GOT3 (cell line): ENCODE measurements at places on chromosomes 4 and X.

GRCh38 chr4:163590619-163591264 lies 96.3 kb downstream of the TMA16 start:
- DNase-seq = no peak

GRCh38 chr4:168883513-168883912 lies 126.5 kb downstream of the CBR4 start:
- no peak for DNase-seq

DNA sequence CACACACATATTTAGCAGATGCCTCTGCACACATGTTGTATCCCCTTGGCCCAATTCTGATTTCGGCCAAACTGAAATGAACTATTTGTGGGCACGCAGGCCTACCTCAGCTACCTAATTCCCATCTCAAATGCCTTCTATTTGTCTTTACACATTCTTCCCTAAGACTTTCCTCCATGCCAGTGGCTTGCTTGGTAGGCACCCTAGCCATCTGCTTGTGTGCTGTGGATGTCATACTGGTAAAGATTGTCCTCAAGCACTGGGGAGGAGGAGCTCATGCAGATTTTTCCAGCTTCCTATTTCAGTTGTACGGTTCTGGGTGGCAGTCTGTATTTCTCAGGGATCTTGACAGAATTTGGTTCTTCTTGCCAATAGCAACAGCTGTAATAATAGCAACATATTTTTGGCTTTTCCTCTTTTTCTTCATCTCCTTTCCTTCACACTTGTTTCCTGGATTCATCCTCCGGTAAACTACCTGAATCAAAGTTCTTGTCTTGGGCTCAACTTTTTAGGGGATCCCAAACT lies 514.3 kb downstream of the ADGRL3 start:
- DNase-seq = no peak

DNA sequence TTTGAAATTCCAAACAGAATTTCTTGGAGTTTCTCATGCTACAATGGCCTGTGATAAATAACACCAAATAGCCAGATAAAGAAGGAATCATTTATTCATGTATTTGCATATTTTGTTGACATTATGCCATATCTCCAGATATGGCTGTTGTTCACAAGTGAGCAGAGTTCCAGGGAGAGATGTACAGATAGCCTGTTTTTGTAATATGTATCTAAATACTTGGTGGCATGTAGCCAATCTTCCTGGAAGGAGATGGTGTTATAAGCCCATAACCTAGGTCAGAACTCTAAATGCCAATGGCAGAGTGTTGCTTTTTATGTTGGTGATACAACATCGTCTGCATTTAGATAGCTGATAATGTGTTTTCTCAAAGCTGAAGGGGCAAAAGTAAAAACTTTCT lies 292.2 kb downstream of the FBXO8 start:
- DNase-seq = no peak

- DNase-seq = no peak
These were observed at the start of gene P2RY10 for GRCh38 chrX:78945186-78945912. TSS of gene P2RY10 (plus strand) at chrX:78945391. CDS start at chrX:78960521, 15,130 bp downstream.

- DNase-seq = no peak
These were observed 98.0 kb downstream of the TBL1X start for GRCh38 chrX:9562851-9563250.

DNA sequence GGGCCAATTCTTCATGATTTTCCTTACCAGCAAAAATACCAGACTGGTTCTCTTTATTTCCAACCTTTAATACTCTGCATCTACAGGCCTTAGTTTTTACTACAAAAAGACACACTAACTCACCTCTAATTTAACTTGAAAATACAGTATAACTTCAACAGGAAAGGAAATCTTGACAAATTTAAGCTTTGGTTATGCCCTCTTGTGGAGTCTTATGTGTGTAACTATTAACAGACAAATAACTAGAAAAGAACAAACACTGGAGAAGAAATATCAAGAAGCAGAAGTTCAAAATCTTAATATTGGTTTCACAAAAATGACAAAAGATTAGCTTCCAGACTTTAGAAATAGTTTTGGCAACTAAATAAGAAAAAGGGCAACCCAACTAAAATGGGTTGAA lies 33.0 kb downstream of the PPA2 start:
- no peak for DNase-seq

DNA sequence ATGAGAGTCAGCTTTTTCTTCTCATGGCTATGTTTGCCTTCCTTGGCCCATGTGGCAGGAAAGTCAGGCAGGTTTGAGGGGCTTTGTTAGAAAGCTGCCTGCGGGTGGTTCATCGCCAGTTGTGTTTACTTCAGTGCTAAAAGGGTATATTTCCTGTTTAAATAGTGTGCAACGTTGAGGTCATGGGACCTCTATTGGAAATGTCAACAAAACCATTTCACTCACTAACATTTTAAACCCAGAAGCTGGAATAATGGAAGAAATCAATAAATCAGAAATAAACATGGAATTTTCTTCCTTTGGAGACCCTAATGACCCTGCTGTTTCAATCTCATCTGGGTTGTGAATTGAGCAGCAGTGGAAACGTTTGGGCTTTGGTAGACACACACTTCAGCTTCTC lies 185.8 kb downstream of the ANKRD50 start:
- no peak for DNase-seq

DNA sequence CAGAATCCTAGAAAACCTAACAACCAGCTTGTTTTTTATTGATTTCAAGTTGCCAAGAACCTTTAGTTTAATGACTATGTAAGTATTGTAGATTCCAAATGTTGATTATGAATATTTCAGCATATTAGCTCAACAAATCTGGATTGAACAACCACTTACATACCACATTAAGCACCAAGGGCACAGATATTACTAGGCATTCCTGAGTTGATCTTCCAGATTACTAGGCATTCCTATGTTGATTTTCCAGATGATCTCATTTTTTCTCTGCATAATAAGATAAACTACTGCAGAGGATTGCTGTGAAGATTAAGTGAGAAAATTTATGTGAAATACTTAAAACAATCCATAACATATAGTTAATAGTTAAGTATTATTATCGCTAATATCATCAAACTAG lies 17.4 kb upstream of the DCAF8L1 start:
- DNase-seq = no peak

DNA sequence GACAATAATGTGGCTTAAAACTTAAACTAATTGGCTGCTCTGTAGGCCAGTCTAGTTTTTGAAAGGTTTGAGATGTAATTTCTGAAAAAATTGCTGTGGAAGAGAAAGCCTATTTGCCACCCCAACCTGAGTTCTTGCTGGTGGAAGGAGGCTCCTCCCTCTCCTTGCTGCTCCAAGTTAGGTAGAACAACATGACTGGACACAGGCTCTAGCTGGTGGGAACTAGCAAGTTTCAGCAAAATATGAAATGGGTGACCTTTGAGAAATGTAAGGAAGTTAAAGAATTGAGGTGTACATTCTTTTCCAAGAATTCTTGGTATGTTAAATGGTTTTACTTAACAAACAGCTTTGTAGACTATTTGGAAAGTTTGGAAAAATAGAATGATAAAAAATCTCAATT lies 8.0 kb downstream of the RPL34 start:
- no peak for DNase-seq

DNA sequence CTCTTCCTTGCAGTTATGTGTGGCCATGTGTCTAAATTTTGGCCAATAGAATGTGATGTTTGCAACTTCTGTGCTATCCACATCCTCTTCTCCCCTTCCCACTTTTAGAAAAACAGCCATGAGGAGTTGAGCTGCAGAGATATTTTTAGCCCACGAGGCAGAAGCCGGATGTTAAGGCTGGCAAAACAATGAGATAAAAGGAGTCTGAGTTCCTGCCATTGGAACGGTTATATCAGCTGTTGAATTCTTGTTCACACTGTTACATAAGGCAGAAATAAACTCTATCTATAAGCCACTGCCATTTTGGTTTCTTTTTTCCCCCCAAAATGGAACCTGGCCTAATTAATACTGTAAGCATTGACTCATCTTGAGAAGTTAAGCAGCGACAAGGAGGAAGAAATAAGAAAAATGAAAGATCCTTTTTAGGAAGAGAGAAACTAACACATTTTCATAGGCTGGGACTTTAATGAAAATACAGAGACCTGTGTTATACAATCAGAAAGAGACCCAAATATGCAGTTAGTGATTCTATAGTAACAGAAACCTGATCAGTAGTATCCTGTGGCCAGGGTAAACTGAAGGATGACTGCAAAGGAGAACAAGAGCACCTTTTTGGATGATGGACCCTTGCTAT lies 200.5 kb downstream of the INPP4B start:
- DNase-seq = no peak

- DNase-seq = no peak
These were observed 627 bp upstream of the FAT4 start for GRCh38 chr4:125313989-125314667.

GRCh38 chrX:107025545-107025944 lies 25.5 kb upstream of the MORC4 start:
- no peak for DNase-seq

- peak; percentile 52 for DNase-seq
These were observed 720 bp downstream of the RPL10 start for GRCh38 chrX:154398668-154399526.

DNA sequence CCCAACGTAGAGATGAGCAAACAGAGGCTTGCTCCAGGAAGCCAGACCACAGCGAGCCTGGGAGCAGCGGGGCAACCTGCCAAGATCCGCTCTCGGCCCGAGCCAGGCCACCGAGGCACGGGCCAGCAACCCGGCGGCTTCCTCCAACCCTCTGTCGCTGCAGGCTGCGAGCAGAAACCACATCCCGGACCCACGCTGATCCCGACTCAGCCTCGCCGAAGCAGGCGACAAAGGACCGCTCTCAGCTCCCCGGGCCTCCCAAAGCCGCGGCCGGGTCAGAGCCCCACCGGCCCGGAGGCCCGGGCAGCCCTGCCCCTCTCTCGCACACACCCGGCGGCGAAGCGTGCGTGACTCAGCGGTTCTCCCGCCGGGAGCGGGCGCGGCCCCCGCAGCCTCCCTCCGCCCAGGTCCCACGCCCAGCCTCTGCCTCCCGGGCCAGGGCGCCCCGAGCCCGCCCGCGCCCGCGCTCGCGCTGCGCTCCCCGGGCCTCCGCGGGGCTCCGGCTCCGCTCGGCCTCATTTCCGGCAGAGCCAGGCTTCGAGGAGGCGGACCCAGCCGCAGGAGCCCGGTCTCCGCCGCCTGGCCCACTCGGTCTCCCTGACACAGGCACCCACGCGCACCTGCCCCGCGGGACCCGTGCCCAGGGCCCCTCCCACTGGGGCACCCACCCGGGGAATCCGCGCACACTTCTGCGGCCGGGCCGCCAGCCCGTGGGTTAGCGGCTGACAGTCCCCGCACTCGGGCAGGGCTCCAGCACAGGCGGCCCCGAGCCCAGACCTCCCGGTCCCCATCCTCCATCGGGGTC lies 1.7 kb downstream of the PPP2R2C start:
- DNase-seq = no peak

DNA sequence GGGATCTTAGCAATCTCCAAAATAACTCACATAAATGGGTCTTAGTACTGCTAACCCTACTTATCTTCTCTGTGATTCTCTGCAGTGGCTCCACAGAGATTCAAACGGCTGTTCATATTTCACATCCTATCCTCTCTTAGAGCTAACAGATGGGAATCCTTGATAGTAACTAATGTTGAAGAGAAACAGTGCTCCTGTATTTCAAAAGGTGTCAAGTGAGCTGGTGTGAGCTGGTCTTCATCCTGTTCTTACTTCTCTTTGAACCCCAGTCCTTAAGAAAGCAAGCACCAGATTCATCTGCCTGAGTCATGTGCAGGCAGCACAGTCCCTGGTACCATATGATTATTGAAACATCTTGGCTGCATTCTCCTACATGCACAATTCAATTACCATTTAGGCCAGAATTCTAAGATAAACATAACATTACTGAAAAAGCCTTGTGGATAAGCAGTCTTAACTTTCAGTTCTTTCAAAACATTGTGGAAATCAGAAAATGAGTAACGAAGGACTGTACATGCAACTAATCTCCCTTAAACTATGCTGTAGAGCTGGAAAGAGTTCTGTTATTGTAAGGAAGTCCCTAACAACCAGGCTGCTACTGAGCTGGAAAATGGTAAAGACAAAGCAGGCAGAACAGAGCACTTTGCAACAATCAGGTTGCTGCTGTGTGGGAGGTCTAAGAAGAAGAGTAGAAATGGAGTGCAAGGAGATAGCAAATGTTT lies 153.1 kb downstream of the NPNT start:
- DNase-seq = no peak

- no peak for DNase-seq
These were observed 291.4 kb downstream of the RPA4 start for GRCh38 chrX:97175147-97175546.

DNA sequence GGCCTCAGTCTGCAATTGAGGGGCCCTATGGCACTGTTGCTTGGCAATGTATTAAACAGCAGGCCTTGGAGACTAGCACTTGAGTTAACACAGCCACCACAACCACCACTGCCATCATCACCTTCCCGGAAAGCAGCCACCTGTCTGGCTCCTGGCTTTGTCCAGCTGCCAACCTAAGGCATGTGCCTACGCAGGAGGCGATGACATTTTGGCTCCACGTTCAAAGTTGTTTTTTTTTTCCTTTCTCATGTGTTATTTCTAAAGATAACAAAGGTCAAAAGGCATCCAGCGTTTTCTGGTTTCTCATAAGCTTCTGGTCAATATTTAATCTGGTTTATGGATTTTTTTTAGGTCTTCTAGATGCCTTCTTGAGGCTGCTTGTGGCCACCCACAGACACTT lies 7.5 kb downstream of the CLDN2 start:
- no peak for DNase-seq

DNA sequence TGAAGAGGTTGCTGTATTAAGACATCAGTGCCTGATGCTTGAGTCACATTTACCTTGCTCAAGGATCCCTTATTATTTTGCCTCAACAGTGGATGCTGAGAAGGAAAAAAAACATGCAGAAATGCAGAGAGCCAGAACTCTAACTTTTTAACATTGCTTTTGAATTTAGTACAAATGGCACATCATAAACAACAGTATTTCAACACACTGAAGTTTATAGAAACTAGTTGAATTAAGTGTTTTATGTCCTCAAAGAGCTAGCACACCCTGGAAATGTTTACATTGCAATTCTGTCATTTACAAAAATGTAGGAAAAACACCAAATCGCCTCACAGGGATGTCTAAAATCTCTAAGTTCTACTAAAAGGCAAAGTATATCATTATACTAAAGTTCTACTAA lies 69.5 kb upstream of the BLTP1 start:
- DNase-seq = no peak

- no peak for DNase-seq
These were observed 67.7 kb downstream of the THOC2 start for GRCh38 chrX:123665197-123665596.

DNA sequence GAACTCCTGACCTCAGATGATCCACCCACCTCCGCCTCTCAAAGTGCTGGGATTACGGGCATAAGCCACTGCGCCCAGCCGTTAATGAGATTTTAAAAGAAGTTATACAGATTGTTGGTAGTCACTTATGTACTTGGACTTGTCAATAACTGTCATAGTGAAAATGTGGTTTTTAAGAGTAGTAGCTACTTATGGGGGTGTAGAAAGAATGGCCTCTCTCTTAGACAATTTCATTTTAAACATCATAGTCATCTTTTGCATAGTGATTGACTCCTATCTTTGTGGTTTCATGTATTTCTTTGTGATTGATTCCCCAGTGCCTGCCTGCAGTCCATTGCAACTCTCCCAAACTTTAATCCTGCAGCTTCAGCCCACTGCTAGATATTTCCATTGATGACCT lies 17.4 kb downstream of the FAM199X start:
- no peak for DNase-seq

- no peak for DNase-seq
These were observed 250.7 kb downstream of the CBR4 start for GRCh38 chr4:168759321-168759720.
